ENCODE measurements at places on chromosomes 2 and 18.

- peak; percentile 16 for DNase-seq
These were observed 650.5 kb downstream of the GALR1 start for GRCh38 chr18:77899972-77900754.

DNA sequence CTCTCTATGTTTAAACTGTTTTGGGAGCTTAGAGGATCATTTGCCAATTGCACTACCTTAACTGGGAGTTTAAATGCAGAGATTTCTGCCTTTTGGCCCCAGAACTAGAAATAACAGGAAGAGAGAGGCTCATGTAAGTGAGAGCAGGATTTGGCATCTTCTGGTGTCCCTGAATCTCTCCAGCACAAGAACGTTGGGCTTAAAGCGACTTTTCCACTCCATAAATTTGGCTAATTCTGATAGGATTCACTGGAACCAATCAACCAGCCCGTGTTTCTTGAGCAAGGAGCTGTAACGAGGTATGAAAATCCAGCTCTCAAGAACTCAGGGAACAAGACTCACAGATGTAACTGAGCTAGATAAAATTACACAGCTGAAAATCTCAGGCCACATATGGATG lies 181.0 kb downstream of the C1D start:
- no peak for DNase-seq

DNA sequence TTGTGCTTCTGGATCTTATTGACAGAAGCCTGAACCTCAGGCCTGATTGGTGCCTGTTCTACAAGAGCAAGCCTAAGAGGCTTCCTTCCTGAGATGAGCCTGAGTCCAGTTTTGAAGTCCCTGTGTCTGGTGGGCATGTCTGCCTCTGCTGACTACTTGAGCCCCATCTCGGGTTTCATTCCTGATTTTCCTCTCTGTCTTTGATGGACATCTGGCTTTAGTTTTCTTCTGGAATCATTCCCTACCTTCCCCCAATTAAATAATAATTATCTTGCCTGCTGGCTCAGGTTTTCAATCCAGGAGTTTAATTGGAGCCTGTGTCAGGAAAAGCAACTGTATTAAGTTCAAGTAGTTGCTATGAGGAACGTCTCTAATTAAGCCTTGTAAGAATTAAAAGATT lies 135.5 kb upstream of the MC4R start:
- no peak for DNase-seq

DNA sequence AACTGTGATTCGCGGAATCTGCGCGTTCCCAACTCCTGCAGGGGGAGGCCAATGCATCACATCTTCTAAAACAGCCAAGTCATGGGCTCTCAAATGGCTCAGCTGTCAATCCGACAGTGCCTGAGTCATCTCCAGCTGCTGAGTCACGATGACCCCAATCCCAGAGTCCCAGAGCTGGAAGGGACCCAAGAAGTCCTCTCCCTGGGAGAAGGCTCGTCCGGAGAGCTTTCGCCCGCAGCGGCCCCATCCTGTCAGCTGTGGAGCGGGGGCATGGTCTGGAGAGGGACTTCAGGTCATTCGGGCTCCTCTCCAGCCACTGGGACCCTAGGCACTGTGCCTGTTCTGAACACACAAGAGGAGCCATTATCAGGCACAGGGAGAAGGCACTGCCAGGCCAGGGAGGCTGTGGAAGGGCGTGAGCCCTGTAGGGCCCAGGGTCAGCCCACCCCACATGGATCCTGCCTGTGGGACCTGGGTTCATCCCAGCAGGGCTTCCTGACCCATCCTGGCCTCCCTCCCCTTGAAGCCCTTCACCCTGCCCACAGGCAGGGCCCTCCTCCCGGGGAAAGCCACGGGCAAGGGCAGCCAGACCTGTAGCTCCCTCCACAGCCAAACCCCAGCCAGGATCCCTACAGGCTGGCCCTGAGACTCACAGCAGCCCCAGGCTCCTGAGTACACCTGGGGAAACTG lies 47.6 kb upstream of the GPC1 start:
- no peak for DNase-seq

- no peak for DNase-seq
These were observed 77.0 kb upstream of the UBXN4 start for GRCh38 chr2:135664623-135665068.

DNA sequence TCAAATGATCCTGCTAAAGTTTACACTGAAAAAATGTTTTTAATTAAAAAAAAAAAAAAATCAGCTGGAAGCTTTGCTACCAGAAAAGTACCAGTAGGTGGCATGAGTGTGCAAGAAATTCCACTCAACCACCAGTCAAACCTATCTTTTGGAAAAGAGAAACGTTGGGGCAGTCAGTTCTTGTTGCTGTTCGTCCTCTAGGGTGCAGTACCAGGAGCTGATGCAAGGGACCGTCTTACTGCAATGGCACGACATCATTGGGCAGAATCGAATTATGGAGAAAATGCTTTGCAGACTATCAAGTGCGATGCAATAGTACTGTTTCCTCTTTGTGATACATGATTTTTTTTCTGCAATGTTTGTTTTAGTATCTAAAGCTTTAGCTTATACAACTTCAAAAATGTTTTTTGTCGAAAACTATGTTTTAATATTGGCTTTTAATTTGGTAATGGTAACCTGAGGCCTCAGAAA lies 18.3 kb downstream of the YPEL5 start:
- DNase-seq = peak; percentile 59

- no peak for DNase-seq
These were observed 169.5 kb downstream of the SLC8A1 start for GRCh38 chr2:40282428-40282827.

DNA sequence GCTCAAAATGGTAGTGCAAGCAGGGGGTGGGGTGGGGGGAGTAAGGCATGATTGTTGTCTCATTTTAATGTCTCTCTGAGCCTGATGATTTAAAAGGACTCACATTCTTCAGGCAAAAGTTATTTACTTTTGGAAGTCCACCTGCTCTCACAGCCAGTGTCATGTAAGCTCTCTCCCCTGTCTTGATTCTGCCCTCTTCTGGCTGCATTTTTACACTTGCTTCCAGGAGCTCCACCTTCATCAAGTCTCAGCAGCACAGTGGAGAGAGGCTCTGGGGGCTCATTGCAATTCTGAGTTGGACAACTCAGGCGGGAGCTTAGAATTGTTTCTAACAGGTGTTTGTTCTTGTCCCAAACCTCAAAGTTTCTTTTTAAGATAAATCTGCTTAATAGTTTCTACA lies 39.2 kb downstream of the GNAL start:
- DNase-seq = no peak

DNA sequence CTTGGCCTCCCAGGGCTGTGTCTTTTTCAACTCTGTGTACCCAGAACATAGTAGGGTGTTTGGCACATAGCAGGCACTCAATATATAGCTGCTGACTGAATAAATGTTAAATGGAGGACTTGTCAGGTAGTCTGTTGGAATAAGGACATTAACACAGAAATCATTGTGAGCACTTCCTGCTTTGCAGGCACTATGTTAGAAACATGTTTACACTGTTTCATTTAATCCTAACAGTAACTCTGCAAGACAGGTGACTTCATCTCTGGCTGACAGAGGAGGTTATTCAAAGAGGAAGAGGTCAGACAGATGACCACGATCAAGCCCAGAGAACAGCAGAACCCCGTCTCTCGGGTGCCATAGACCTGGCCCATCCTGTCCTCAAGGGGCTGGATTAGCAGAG lies 28.0 kb upstream of the PIEZO2 start:
- DNase-seq = no peak

- no peak for DNase-seq
These were observed 84.7 kb upstream of the PELI1 start for GRCh38 chr2:64228918-64229317.

DNA sequence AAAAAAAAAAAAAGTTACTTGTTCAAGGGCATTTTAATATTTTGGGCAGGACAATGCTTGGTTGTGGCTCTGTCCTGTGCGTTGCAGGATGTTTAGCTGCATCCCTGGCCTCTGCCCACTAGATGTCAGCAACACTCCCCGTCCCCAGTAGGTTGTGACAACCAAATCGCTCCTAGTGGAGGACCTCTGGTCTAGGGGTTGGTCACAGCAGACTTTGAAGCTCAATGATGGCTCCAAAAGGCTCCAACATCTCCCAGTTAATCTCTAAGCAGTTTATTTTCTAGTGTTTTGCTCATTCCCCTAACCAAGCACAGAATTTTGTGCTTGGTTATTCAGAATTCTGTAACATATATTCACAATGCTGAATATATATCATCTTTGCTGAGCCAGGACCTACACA lies 67.0 kb downstream of the CHRNA1 start:
- DNase-seq = peak; percentile 59

DNA sequence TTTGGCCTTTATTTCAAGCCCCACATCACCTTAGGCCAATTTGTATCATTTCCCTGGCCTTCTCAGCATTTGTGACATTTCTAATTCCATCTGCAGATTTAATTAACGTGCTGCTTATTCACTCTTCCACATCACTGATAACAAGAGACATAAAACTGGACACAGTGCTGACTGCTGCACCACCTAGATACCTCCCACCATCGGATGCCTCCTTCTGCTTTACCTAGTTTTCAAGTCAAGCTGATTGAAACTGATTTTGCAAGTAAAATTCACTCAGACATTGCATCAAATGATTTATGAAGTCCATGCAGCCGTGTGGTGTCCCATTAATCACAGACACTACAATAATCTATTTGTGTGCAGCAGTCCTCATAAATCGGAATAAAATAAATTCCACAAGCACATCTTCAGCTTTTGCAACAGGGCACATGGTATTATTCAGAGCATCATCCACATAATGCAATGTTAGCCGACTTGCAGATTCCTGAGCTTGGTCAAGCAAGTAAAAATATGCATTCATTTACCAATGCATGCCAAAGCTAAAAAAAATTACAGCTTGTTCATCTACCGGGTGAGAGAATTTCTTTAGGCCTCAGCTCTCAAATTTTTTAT lies 15.9 kb upstream of the CRIM1 start:
- no peak for DNase-seq

DNA sequence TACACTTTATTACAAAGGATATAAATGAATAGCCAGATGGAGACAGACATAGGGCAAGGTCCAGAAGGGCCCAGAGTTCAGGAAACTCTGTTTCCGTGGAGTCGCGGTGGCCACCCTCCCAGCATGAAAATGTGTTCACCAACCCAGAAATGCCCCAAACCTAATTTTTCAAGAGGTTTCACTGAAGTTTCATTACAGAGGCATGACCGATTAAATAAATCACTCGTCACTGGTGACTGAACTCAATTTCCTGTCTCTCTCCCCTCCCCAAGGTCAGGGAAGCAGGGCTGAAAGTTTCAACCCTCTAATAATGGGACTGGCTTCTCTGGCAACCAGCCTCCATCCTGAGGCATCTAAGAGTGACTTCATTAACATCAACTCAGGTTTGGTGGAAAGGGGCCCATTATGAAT lies 22.4 kb downstream of the USP40 start:
- DNase-seq = no peak

DNA sequence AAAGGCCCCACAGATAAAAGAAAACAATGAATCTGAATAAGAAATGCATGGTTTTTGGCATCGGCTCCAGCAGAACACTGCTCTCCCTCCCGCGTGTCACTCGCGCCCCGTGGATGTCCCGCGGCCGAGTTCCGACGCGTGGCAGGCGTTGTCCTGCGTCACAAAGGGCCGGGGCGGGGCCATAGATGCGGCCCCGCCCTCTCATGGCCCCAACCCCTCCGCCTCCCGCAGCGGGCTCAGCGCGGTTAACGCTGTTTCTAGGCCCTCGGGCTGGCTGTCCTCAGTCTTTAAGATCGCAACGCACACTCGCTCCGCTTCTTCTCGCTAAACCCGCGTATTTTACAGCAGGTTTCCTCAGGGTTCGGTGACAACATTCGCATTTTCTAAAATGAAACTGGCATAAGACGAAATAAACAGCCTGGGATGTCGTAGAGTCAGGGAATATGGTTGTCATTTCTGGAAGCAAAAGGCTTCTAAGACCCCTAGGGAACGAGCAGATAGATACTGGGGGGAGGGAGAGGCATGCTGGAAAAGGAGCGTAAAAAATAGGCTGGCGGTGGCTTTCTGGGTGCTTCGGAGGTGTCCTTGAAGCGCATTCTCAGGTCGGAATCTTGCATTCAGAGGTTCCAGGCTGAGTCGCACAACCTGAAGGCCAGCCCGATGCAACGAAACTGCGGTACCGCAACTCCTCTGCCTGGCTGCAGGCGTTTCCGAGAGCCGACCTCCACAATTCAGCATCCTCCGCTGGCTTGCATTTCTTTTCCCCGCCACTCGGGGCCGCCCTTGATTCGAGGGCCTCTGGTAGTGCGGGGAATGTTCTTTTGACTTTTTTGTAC lies at the start of gene FKBP7:
Gene FKBP7 (minus strand): TSS at position 162 of the 836 bp plus-strand sequence. CDS start 101 bp downstream, at position 61.
- peak; percentile 82 for DNase-seq

DNA sequence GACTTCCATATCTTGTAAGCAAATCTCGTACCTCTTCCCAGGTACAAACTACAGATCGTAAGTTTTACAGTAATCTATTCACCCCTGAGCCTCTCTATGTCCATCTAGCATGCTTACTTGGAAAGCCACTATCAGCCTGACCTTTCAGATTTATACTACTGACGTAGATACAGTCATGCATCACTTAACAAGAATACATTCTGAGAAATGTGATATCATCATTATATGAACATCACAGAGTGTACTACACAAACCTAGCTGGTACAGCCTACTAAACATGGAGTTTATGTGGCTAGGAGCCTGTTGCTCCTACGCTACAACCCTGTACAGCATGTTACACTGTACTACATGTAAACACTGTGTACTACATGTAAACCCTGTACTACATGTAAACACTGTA lies 293.2 kb upstream of the ZNF804A start:
- DNase-seq = no peak

- DNase-seq = peak; percentile 35
These were observed at the start of gene NPAS2 for GRCh38 chr2:100819370-100820272. NPAS2 (plus strand) TSS chr2:100820139; CDS start chr2:100904755, 84,616 bp downstream.

- no peak for DNase-seq
These were observed 31.5 kb downstream of the SIX3 start for GRCh38 chr2:44972771-44973535.

DNA sequence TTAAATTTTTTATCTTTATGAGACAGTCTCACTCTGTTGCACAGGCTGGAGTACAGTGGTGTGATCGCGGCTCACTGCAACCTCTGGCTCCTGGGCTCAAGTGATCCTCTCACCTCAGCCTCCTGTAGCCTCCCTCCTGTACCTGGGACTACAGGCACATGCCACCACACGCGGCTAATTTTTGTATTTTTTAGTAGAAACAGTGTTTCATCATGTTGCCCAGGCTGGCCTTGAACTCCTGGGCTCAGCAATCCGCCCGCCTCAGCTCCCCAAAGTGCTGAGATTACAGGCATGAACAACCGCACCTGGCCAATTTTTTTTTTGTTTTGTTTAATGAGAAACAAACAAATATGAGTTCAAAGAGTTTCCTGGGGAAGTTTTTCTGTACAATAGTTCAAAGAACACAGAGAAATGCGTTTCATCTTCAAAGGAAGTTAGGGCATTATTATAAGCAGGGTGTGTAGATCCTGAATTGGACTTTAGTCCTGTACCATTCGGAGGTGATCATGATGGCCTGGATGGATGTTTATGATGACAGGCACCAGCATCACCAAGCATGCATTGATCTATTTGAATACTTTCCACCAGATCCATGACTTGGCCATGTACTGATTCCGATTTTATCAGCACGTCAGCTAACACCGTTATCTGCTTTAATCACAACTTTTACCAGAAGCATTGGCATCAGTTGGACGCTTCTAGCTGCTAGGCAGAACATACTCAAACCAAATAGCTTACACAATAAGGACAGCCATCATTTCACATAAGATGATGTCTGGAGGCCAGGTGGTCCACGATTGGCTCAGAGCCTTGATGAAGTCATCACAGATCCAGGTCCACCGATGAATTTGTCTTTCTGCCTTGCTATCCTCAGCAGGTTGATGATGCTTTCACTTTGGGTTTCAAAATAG lies 28.9 kb downstream of the TCF23 start:
- DNase-seq = no peak
